SK-MEL-5 (cell line): ENCODE measurements at places on chromosomes 5 and 9.

DNA sequence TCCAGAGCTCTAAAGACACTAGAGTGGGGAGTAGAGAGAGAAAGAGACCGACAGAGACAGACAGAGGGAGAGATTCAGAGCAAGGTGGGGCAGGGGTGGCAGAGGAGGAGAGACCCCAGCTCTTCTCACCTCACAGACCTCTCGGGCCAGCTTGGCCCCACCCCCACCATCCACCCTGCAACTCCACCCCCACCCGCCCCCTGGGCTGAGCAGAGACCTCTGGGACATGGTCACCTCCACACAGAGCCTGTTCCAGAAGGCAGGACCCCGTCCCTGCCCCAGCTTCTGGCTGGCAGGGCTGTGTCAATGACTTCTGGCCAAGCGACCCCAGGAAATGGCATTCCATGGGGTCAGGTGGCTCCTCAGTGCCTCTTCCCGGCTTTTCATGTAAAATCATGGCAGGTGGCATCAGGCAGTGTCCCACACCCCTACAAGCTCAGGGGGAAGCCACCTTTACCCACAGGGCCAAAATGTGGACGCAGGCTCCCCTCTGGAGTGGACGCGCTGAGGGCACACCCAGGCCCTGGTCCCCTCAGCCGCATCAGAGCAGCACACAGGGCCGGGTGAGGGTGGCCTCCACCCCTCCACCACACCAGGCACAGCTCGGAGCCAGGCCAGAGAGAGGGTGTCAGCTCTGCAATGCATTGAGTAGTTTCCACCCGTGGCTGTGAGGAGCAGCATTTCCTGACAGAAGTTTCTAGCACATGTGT, 131.2 kb upstream of the LPCAT1 start:
- DNase-seq: no peak

- DNase-seq: no peak
These were observed 27.1 kb upstream of the SRP19 start for GRCh38 chr5:112833971-112834370.

DNA sequence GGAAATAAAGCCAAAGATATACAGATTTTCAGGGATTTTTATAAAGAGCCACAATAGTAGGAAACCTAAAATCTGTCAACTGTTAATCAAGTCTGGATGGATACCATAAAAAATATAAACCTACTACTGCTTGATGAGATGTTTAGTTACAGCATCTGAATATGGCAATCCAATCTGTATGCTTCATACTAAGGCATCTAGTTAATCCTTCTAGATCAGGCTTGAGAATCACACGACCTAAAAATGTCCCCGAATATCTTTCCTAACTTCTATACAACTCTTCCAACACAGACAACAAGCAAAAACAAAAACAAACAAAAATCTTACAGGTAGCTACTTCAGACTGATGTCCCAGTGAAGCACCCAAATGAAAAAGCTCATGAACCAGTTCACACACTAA, 29.8 kb downstream of the SSBP2 start:
- DNase-seq: no peak

GRCh38 chr9:113570106-113570505, 106.6 kb downstream of the RGS3 start:
- DNase-seq: no peak

DNA sequence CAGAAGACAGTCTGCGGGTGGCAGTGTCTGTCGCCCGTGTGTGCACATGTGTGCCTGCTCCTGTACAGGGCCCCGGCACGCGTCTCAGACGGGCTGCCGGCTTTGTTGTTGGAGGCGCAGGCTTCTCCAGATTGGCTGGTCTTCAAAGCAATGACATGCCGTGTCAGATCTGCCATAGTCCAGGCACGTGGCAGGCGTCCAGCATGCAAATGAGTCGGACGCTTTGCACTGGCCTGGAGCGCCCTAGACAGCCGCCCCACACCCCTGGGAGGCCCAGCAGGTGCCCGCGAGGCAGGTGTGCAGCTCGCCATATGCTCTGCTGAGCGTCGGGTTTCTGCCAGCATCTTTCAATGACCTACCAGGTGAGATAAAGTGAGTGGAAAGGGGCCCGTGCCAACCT, 71.5 kb downstream of the GADD45G start:
- no peak for DNase-seq

DNA sequence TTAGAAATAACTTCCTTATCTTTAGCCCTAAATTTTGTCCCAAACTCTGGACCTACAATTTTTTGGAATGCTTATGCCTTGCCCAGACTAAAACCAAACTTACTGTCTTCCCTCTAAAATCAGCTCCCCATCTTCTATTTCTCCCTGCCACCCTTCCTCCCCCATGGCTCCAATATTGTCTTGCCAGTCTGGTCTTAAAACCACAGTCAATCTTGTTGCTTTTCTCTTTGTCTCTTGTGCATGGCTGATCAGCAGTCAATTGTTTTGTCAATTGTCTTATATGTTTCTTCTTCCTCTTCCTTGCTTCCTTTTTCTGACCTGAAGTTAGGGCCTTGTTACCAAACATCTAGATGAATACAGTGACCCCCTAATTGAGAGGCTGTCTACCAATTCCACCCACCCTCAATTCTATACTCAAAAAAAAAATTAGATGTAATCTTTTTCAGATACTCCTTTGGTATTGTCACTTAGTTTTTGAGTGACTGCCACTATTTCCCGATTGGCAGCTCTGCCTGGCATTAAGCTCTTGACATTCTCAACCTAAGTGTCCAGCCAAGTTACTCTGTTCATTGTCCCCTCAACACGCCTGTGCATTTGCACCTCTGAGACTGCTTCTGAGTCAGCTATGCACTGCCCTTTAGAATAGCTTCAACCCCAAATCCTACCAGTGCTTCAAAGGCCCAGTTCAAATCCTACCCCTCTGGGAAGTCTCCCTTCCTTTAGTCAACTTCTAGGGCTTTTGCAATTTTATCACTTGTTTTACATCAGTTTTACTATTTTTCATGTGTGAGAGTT, 2.5 kb downstream of the PDCD1LG2 start:
- DNase-seq: no peak

- peak; percentile 99 for DNase-seq
These were observed at the start of the genes C5orf22 and DROSHA for GRCh38 chr5:31531888-31532547. TSS of gene C5orf22 (plus strand) at chr5:31532301. CDS start at chr5:31532393, 92 bp downstream. TSS of gene DROSHA (minus strand) at chr5:31532093. CDS start at chr5:31529059, 3,034 bp downstream.

GRCh38 chr9:27019589-27019988, 14.1 kb upstream of the LRRC19 start:
- no peak for DNase-seq

- DNase-seq: peak; percentile 35
These were observed 19.1 kb downstream of the SLC36A3 start for GRCh38 chr5:151284392-151284967.

- no peak for DNase-seq
These were observed 276.8 kb upstream of the RORB start for GRCh38 chr9:74220327-74220726.

GRCh38 chr5:76582230-76583162, 40.7 kb downstream of the F2RL2 start:
- no peak for DNase-seq

DNA sequence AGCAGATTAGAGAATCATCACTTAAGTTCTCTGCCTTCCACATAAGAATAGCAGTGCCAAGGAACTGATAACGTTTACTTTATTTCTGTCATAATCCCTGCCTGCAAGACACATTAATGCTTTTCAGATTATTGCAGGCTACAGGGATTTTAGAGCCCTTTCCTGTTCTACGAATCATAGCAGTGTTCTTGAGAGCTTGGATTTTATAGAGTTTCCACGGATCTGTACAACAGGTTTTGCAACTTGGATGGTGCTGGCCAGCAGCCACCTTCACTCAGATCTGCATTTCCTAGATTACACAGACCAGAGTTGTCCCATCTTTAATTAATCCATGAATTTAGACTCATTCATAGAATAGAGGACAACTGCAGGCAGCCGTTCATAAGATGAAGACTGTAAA, 38.1 kb downstream of the SLC12A2 start:
- no peak for DNase-seq

- DNase-seq: no peak
These were observed 19.1 kb upstream of the SLC9A3 start for GRCh38 chr5:543351-543750.

DNA sequence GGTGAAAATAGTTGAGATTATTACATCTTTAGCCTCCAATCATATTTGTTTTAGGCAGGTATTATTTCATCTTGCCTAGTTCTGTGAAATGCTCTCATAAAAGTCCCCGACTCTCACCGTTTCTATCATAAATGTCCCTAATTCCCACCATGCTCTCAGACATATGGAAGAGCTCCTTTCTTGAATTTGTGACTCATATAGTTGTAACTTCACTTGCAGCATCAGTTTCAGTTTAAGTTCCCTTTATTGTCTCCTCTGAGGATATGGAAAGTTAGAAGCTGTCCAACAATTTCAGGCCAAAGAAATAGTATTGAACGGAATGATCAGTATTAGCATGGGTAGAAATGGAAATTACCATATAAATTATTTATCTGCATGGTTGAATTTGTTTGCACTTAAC, 187.5 kb upstream of the NR4A3 start:
- DNase-seq: no peak

DNA sequence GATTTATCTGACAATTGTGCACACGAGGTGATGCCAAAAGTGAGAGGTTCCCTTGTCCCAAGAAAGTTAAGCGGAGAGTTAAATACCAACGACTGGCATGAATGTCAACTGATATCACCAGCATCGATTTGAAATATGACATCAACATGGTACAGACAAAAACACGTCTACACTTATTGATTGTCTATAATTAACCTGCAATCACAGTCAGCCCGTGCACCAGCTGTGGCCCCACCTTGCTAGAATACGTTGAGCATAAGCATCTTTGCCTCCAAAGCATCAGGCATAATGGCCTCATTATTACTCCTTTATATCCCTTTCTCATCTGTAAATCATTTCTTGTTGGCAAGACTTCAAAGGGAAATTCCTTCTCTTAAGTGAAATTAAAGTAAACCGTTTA, 625.4 kb downstream of the IRX1 start:
- no peak for DNase-seq

GRCh38 chr5:35826056-35826455, 30.6 kb upstream of the IL7R start:
- no peak for DNase-seq

GRCh38 chr5:133861161-133861737, 107.2 kb downstream of the C5orf15 start:
- DNase-seq: no peak

- no peak for DNase-seq
These were observed 33.5 kb upstream of the CRB2 start for GRCh38 chr9:123322273-123323195.

DNA sequence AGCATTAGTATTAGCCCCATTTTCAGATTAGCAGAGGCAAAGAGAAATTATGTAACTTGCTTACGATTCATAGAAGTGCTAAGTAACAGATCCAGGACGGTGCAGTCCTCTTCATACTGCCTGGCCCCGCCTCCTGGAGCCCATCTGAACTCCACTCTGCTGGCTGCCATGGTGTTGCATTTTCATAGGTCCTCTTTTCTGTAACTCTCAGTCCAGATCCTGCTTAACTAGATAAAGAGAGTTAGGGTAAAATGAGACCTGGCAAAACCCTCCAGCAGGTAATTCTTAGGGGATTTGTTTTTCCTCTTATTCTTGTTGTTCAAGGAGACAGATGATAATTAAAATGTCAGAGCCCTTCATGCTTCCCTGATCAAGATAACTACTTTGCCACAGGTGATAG, 135.1 kb upstream of the EFNA5 start:
- DNase-seq: no peak

DNA sequence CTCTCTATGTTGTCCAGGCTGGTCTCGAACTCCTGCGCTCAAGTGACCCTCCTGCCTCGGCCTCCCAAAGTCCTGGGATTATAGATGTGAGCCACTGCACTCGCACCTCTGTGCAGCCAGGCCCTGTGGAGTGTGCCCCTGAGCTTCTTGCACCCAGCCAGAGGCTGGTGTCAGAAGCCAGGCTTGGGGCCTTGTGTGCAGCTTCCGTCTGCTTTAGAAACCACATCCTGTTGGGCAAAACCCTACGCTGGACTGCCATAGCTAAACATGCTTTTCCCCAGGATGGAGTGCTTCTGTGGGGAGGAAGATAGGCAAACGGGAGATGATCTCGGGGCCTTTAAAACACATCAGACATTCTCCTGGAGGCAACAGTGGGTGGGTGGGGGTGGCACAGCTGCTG, 40.1 kb downstream of the PRRT1B start:
- DNase-seq: no peak

- no peak for DNase-seq
These were observed 51.9 kb downstream of the ERCC6L2 start for GRCh38 chr9:95927271-95928004.

- no peak for DNase-seq
These were observed 55.1 kb downstream of the ASS1 start for GRCh38 chr9:130499804-130500263.

DNA sequence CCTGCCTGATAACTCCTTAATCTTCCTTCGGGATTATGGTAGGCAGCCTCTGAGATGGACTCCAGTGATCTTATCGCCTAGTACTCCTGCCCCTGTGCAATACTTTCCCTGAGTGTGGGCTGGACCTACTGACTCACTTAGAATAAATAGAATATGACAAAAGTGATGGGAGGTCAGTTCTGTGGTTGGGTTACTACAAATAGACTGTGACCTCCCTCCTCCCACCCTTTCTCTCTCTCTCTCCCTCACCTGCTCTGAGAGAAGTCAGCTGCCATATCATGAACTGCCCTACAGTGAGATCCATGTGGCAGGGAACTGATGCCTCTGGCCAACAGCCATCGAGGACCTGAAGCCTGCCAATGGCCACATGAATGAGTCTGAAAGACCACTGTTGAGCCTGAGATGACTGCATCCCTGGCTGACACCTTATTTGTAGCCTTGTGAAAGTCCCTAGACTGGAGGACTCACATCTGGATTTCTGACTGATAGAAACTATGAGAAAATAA, 31.7 kb downstream of the NRG2 start:
- DNase-seq: no peak

GRCh38 chr5:178590924-178591423, 781 bp upstream of the COL23A1 start:
- no peak for DNase-seq

DNA sequence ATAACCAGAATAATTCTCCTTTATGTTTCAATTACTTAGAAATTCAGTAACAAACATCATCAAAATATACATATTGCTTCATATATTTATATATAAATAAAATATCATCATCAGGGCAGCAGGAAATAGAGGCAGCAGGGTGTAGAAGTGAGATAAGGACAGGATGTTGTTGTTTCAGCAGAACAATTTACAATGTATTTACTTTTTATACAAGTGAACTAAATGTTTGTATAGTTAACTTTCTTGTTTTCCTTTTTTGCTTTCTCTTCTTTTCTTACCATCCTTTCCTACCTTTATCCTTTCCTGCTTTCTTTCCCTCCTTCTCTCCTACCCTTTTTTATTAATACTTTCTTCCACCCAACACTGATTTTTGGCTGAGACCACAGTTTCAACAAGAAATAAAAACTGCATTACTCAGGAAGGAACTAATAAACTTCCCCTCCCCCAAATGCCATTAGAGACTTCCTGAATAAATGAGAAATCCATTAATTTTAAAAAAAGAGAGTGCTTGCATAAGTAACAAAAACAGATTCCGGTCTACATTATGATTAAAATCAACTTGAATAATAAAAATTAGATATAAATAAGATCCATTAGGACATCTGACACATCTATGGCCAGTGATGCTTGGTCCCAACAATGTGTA, 159.8 kb upstream of the ACOT12 start:
- no peak for DNase-seq

- no peak for DNase-seq
These were observed 548.3 kb downstream of the SEMA5A start for GRCh38 chr5:8997542-8998070.

- no peak for DNase-seq
These were observed 37.3 kb downstream of the ARHGAP26 start for GRCh38 chr5:142807372-142807911.
